ENCODE measurements at places on chromosomes 7 and 10.

GRCh38 chr10:61609701-61610100 is 53.0 kb upstream of the CABCOCO1 start:
- no peak for DNase-seq
- peaks cover 12% of the 10 kb centered on the region for H3K4me1 ChIP-seq
- no peak overlapping the region for H3K27ac ChIP-seq
- H3K36me3 ChIP-seq, result no peaks in the 10 kb centered on the region
- H3K4me3 ChIP-seq, result no peak overlapping the region
- H3K27me3 ChIP-seq, result no peaks in the 10 kb centered on the region

DNA sequence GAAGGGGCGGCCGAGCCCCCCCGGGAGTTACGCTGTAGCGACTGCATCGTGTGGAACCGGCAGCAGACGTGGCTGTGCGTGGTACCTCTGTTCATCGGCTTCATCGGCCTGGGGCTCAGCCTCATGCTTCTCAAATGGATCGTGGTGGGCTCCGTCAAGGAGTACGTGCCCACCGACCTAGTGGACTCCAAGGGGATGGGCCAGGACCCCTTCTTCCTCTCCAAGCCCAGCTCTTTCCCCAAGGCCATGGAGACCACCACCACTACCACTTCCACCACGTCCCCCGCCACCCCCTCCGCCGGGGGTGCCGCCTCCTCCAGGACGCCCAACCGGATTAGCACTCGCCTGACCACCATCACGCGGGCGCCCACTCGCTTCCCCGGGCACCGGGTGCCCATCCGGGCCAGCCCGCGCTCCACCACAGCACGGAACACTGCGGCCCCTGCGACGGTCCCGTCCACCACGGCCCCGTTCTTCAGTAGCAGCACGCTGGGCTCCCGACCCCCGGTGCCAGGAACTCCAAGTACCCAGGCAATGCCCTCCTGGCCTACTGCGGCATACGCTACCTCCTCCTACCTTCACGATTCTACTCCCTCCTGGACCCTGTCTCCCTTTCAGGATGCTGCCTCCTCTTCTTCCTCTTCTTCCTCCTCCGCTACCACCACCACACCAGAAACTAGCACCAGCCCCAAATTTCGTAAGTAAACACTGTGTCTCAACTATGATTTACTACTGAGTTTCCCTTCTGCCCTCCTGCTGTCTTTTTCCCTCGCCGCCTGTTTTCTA is 666 bp downstream of the NRG3 start:
- H3K27ac ChIP-seq, result no peak overlapping the region
- H3K36me3 ChIP-seq, result no peaks in the 10 kb centered on the region
- peak overlapping the region; percentile 13 for H3K4me3 ChIP-seq
- H3K4me1 ChIP-seq, result peaks cover 27% of the 10 kb centered on the region
- peaks cover 15% of the 10 kb centered on the region for H3K27me3 ChIP-seq

- no peaks in the 10 kb centered on the region for H3K27me3 ChIP-seq
- peak overlapping the region; percentile 75 for H3K4me3 ChIP-seq
- peak overlapping the region; percentile 79 for H3K27ac ChIP-seq
These were observed 524 bp upstream of the PRXL2A start for GRCh38 chr10:80407812-80408241.

DNA sequence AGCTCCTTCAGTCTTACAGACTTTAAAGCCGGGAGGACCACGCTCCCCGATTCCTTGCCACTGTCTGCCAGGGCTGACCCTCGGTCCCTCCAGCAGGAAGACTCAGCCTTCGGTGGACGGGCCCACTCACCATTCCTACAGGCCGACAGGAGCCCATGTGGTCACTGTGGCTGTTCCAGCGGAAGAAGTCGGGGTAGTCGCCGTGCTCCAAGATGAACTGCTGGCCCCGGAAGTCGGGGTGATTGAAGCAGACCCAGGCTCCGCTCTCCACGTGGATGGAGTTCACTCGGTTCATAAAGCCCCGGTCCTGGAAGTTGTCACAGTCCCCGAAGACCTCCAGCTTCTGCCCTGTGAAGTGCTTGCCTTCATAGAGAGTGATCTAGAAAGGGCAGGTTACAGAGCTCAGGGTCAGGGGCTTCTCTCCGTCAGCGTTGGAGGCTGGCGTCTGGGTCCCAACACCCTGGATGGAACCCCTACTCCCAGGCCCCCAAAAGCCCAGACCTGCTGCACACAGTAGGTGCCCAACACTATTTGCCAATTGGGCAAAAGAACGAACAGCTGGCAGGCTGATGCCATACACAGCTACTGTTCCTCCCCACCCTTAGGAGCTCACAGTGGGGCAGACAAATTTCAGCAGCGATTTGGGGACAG is 1.9 kb downstream of the CRYGN start:
- no peak overlapping the region for H3K27ac ChIP-seq
- H3K4me1 ChIP-seq, result peaks cover 6% of the 10 kb centered on the region
- H3K27me3 ChIP-seq, result peaks cover 4% of the 10 kb centered on the region
- H3K36me3 ChIP-seq, result no peaks in the 10 kb centered on the region
- no peak overlapping the region for H3K4me3 ChIP-seq

DNA sequence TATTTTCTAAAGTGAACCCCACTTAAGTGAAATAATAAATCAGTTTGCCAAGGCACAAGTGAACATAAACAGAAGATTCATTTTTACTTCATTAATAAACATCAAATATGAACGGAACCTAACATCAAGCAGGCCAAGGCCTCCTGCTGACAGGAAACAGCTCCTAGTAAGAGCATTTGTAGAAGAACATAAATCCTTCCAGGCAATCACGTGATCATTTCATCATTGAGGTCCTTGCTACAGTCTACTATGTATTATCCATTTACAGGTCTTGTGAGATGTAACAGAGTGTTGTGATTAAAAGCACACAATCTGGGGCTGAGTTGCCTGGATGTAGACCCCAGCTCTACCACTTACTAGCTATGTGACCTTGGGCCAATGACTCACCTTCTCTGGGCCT is 70.6 kb downstream of the CALD1 start:
- no peak for DNase-seq
- no peaks in the 10 kb centered on the region for H3K27me3 ChIP-seq

DNA sequence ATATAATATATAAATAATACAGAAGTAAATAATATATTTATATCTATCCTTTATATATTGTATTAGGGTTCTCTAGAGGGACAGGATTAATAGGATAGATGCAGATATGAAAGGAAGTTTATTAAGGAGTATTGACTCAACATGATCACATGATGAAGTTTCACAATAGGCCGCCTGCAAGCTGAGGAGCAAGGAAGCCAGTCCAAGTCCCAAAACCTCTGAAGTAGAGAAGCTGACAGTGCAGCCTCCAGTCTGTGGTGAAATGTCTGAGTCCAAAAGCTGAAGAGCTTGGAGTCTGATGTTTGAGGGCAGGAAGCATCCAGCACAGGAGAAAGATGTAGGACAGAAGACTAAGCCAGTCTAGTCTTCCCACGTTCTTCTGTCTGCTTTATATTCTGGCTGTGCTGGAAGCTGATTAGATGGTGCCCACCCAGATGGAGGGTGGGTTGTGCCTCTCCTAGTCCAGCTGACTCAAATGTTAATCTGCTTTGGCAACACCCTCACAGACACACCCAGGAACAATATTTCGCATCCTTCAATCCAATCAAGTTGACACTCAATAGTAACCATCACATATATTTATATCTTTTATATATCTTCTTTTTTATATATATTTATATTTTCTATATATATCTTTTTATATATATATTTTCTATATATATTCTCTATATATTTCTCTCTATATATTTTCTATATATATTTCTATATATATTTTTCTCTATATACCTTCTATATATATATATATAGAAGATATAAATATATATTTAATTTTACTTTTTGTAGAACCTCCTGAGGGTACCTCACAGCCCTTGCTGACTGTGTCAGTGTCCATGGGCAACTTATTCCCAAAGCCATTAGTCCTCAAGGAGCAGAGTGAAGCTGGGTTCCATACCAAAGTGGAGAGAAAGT is 24.6 kb upstream of the AKR1B10 start:
- no peaks in the 10 kb centered on the region for H3K36me3 ChIP-seq
- no peak for DNase-seq
- no peaks in the 10 kb centered on the region for H3K4me1 ChIP-seq

All from esophagus squamous epithelium (tissue), 5 donors.